Cerebellar nuclear complex (tissue), 1 donor: ENCODE measurements at places on chromosomes 13 and 19.

- DNase-seq: no peak
Observed at GRCh38 chr13:21443171-21443570, 15.9 kb downstream of the ZDHHC20 start.

GRCh38 chr19:5245631-5246553 is 94.7 kb downstream of the PTPRS start:
- no peak for DNase-seq

- DNase-seq: no peak
Observed at GRCh38 chr13:35573639-35574038, 97.2 kb upstream of the MAB21L1 start.

- no peak for DNase-seq
Observed at GRCh38 chr19:42021185-42021584, 27.2 kb upstream of the ATP1A3 start.

- no peak for DNase-seq
Observed at GRCh38 chr13:109567315-109567714, 219.1 kb downstream of the IRS2 start.

DNA sequence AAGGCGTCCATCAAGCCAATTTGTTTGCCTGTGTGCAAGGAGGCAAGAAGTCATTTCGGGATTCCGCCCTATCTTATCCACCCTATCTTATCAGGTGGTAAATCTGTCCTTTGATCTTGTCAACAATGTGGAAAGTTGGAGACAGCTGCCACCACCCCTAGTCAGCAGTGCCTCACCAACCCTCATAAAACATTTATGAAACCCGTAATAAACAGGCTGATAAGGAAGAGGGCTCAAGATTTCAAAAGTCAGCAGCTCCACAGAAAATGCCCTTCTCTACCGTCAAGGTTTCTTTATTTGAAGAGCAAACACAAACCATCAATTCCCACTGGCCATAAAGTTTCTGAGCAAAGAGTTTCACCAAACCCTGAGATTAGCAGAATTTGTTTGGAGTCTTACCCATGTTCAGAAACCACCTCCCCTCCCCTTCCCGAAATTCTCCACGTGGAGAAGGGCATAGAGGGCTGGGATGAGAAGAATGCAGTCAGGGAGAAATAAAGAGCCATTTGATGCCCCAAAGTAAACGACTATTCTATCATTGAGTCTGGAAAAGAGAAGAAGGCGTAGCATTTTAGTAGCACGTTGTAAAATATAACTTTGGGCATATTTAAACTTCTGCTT is 196.0 kb upstream of the GPR12 start:
- no peak for DNase-seq

- no peak for DNase-seq
Observed at GRCh38 chr13:97235549-97236231, 13.6 kb downstream of the MBNL2 start.

- no peak for DNase-seq
Observed at GRCh38 chr19:41174297-41174928, 18.6 kb upstream of the CYP2S1 start.

GRCh38 chr19:11736696-11737095 is 2.0 kb downstream of the ZNF823 start:
- no peak for DNase-seq

DNA sequence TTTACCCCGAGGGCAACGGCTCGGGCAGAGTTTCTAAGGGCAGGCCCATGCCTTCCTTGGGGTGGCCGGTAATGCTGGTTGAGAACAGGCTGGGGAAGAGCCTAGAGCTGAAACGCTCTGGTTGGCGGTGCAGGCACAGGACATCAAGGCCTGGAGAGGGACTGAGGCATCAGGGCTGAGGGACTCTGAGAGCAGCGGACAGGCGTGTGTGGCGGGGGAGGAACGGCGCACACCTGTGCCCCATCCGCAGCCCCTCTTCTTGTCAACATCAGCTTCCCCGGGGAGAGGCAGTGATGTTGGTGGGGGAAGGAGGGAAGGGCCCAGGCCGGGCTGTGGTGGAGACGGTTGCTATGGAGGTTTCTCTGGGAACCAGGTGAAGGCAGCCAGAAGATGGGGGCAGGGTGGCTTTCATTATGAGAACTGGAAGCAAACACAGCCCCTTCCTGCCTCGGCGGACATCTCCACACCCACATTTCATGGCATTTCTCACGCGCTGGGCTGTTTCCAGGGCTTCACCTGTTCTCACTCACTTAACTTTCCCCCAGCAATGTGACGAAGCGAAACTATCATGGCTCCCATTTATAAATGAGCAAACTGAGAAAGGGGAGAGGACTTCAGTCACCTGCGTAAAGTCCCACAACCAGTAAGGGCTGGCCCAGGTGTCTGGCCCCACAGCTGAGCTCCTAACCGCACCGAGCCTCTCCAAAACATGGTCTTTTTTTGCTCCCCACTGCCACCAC is 8.2 kb upstream of the ATF5 start:
- no peak for DNase-seq

- no peak for DNase-seq
Observed at GRCh38 chr13:99988529-99989275, 7.1 kb downstream of the ZIC2 start.

GRCh38 chr13:109366525-109366924 is 419.9 kb downstream of the IRS2 start:
- DNase-seq: no peak

GRCh38 chr13:44843403-44843802 is 145.9 kb downstream of the NUFIP1 start:
- no peak for DNase-seq

GRCh38 chr19:15248106-15248505 is 15.9 kb upstream of the EPHX3 start:
- DNase-seq: no peak

DNA sequence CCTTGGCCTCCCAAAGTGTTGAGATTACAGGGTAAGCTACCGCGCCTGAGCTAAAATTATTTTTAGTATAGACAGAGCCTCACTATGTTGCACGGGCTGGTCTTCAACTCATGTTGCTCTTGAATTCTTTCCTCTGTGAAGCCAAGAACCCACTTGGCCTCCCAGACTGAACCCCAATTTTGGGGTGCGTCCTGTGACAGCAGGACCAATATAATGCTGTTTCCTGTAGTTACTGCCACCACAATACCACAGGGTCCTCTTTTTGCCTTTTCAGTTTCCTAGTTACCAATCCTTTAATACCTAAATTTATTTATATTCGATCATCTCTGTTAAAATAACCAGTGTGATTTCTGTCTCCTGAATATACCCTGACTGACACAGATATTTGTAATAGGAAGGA is 32.9 kb downstream of the TSKS start:
- no peak for DNase-seq

- no peak for DNase-seq
Observed at GRCh38 chr19:29328586-29328985, 115.6 kb upstream of the UQCRFS1 start.

DNA sequence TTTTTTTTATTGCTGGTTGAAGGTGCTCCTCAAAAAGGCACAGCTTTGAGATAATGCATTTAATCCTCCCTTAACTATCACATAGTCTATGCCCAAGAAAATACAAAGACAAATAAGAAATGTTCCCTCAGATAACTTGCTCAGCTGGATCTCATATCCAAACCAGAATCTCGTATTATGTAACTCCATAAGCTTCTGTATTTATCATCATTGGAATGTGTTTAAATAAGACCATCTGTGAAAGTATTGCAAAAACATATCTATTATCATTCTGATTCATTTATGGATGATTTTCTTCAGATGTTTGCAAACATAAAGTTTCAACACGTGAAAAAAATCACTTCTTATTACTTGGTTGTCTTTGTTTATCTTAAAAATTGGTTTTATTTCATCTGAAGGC is 190.9 kb downstream of the IRS2 start:
- no peak for DNase-seq

- no peak for DNase-seq
Observed at GRCh38 chr13:29254626-29255370, 340.7 kb downstream of the SLC7A1 start.

DNA sequence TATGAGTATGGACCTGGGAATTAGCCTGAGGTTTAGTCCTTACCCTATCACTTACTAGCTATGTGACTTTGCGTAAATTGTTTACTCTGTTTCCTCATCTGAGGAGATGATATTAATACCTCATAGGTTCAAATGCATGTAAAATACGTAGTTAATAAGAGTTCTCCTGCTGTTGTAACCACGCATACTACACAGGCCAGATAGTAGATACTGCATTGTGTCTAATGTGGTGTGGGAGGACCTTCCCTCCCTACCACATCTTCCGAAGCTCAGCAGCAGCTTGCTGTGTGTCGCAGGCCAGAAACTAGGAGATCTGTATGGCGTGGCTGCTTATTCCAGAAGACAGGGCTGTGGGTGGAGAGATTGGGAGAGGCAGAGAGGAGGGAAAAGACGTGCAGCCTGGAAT is 23.0 kb downstream of the GTF2F2 start:
- DNase-seq: no peak

DNA sequence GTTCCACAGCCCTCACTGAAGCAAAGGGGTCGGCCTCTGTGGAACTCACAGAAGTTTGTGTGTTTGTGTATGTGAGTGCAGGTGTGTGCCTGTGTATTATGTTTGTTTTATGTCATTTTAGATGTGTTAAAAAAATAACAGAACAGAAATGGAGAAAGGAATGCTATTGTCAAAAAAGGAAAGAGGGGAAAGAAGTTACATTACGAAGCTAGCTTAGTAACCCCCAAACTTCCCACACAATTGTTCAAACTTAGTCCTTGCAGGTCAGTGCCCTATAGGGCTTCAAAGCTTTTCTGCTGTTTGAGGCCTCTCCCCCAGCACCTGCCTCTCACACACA is 1505.6 kb upstream of the SLC10A2 start:
- no peak for DNase-seq

DNA sequence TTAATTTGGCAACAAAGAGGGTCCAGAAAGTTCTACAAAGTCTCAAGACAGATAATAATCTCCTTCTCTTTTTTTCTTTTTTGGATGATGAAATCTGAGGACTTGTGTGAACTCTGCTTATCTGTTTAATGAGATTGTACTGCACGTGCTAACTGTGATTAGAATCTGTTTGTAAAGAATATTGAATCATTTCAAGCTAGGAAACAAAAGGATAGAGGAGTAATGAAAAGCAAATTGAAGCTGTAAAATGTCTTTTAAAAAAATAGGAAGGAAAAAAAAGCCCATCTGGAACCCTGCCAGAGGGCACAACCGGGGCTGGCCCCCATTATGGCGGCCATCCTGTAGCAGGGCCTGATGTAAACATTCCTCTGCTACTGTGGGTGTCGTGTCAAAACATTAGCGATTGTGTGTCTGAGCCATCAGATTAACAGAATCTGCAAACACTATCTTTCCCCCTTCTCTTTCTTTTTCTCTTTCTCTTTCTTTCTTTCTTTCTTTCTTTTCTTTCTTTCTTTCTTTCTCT is 83.0 kb downstream of the FLT1 start:
- no peak for DNase-seq
